Heart right ventricle (tissue), 16 donors: ENCODE measurements at places on chromosomes 1 and 21. TPM values are rescaled to one million over a fixed set of nuclear protein-coding genes. Genes with fewer than 3 reads are reported as not detected.

DNA sequence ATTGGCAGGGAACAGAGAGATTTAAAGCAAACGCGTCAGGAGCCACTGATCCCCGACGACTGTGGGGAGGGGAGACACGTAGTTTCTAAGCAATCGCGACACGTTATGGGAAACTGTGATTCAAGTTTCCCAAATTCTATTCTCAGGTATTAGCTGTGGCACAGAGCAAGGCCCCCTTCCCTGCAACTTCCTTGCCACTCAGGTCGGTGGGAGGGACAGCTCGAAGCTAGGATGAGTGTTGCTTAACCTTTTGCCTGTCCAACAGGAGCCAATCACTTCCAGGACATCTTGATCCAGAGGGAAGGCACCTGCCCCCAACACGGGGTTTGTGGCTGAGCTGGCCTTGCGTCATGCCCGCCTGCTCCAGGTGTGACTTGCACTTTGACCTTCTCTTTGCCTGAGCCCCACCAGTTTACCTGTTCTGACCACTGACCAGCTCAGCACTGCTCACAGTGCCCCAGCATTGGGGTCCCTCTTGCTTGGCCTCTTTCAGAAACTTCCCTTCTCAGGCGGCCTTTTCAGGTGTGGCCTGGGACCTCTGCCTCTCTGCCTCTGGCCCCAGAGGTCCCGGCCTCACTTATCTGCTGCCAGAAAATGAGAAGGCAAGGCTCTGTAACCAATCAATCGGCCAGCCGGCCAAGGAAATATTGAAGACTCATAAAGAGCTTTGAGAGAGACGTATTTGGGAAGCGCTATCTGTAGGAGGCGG, 24.6 kb downstream of the TEX35 start:
- DNase-seq = no peak

DNA sequence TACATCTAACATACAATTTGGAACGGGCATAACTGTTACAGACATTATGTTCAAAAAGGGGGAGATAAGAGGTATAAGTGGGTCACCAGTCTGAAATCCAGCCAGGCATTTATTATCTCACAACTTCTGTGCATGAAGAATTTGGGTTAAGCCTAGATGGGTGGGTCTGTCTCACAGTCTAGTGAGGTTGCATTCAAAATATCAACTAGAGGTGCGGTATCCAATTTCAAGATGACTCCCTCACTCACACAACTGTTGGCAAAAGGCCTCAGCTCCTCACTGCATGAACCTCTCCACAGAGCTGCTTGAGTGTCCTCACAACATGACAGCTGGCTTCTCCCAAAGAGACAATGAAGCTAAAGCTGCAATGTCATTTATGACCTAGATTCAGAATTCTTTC, 4.7 kb downstream of the AUNIP start:
- DNase-seq = no peak

- no peak for DNase-seq
Observed at GRCh38 chr21:36511484-36512220, 31.7 kb upstream of the CLDN14 start.

- DNase-seq = no peak
Observed at GRCh38 chr1:37822906-37823815, 15.2 kb upstream of the YRDC start.

- peak; percentile 56 for DNase-seq
Observed at GRCh38 chr1:94416901-94417727, 1.1 kb upstream of the ABCD3 start.

DNA sequence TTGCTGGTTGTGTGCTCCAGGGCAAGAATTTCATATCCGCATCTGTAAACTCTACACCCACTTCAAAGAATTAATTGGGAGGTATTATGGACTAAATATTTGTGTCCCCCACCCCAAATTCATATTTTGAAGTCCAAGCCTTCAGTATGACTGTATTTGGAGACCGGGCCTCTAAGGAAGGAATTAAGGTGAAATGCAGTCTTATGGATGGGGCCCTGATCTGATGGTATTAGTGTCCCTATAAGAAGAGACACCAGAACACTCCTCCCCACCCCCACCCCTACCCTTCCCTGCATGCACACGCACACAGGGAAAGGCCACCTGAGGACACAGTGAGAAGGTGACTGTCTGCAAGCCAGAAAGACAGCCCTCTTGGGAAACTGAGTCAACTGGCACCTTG, 332.4 kb downstream of the RPS6KC1 start:
- DNase-seq = no peak

GRCh38 chr1:74065081-74065480, 132.9 kb downstream of the LRRIQ3 start:
- no peak for DNase-seq

CBS gene
- total RNA-seq = 6.2 TPM

LY9 gene
- 0.26 TPM for total RNA-seq

APOBEC4 gene
- not detected for total RNA-seq

LAMB3 gene
- 3.1 TPM for total RNA-seq
